Upper lobe of right lung (tissue), 1 donor: ENCODE measurements at places on chromosomes 13 and 19. TPM values are rescaled to one million over a fixed set of nuclear protein-coding genes. Genes with fewer than 3 reads are reported as not detected.
A peak's percentile ranks its signal among the peaks of the same experiment; 100 is the strongest.

TRIM13 gene
- 29.5 TPM for total RNA-seq

KCNJ14 gene
- 1.1 TPM for total RNA-seq

FOSB gene
- total RNA-seq: 3.6 TPM

UPK1A gene
- not detected for total RNA-seq

ZNF616 gene
- 9.5 TPM for total RNA-seq

TYROBP gene
- total RNA-seq: 367 TPM

CGB2 gene
- not detected for total RNA-seq

KLK3 gene
- total RNA-seq: not detected

WDR88 gene
- not detected for total RNA-seq

HIPK4 gene
- 0.64 TPM for total RNA-seq

LGI4 gene
- 6.7 TPM for total RNA-seq

DNA sequence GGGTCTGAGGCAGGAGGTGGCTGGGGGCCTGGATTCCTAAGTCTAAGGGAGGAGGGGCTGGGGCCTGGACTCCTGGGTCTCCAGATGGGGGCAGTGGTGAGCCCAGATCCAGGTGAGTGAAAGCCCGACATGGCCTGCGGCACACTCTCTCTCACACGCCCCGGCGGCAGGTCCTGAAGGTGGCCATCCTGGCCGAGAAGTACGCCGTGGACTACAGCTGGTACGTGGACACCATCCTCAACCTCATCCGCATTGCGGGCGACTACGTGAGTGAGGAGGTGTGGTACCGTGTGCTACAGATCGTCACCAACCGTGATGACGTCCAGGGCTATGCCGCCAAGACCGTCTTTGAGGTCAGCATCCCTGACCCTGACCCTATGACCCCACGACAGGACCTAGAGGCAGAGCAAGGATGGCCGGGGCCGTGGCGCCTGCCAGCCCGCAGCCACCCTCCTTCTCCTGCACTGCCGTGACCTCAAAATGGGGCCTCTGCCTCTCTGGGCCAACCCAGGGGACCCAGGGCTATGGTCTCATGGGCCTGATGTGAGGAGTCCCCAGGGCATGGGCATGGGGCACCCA is 13.2 kb downstream of the FUZ start:
- DNase-seq: no peak

DNA sequence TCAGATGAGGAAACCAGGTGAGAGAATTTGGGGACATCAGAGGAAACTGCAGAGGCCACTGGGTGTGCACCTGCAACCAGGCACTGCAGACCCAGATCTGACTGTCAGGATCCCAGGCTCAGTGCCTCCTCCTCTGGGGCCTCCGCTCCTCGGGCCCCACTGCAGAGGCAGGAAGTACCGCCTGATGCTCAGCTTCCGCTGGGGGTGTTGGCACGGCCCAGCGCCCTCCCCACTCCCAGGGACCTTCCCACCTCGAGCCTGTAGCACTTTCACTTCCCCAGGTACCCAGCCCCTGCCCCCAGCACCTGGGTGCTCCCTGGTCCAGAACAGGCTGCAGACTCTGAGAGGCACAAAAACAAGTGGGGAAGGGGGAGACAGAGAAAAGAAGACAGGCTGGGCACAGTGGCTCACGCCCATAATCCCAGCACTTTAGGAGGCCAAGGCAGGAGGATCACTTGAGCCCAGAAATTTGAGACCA is 1.4 kb upstream of the CD37 start:
- peak; percentile 69 for DNase-seq

GRCh38 chr13:19267746-19268145 is 86.1 kb upstream of the TUBA3C start:
- DNase-seq: no peak

- peak; percentile 58 for DNase-seq
These were observed 44.5 kb downstream of the MLLT1 start for GRCh38 chr19:6235031-6235951.

GRCh38 chr19:50417111-50418081 is 1.3 kb upstream of the SPIB start:
- DNase-seq: no peak

- peak; percentile 82 for DNase-seq
These were observed 1.6 kb downstream of the MEX3D start for GRCh38 chr19:1566392-1567115.

GRCh38 chr13:22325761-22326160 is 654.9 kb downstream of the FGF9 start:
- DNase-seq: no peak

DNA sequence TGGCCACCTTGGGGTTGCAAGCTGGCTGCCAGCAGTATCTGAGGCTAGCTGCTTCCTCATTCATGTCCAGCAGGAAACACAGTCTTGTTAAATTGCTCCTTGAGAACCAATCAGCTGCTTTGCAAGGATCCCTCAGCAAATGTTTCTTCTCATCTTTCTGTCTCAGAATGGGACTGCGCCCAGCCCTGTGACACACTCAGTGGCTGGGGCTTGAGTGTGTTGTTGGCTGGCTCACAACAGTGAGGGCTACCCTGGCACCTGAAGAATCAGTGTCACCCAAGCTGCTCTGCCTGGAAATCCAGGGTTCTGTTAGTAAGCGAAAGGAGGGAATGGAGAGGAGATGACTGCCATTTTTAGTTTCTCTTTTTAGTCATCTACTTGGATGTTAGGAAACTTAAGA is 317.2 kb downstream of the DCT start:
- DNase-seq: no peak

- no peak for DNase-seq
These were observed 8.1 kb upstream of the LILRB4 start for GRCh38 chr19:54654447-54655321.

- DNase-seq: no peak
These were observed 8.2 kb downstream of the CLC start for GRCh38 chr19:39729594-39729993.

DNA sequence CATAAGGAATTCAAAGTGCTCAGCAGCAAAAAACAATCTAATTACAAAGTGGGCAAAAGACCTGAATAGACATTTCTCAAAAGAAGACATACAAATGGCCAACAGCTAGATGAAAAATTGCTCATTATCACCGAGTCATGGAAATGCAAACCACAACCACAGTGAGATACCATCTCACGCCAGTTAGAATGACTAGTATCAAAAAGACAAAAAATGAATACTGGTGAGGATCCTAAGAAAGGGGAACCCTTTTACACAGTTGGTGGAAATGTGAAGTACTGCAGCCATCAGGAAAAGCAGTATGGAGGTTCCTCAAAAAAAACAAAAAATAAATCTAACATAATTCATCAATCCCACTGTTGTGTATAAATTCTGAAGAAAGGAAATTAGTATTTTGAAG is 1206.1 kb downstream of the EFNB2 start:
- no peak for DNase-seq

DNA sequence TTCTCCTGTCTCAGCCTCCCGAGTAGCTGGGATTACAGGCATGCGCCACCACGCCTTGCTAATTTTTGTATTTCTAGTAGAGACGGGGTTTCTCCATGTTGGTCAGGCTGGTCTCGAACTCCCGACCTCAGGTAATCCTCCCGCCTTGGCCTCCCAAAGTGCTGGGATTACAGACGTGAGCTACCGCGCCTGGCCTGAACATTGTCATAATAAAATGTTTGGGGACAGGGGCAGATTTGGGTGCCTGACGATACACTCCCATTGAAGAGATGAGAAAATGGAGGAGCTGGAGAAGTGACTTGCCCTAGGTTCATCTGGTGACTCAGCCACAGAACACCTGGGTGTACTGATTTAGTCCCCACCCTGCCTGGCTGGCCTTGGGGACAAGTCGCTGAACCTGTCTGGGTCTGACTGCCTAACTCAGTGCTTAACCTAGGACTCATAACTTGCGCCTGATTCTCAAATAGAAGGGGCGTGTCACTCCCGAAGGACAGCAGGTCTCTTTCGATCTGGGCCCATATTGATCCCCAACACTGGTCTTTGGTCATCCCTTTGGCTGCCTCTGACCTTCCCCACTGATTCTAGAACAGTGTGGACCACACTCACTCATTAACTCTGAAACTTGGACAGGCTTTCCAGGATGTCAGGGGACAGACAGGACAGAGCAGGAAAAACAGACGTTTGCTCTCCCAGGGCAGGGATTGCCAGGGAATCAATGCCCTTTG is 7.6 kb upstream of the BICRA start:
- no peak for DNase-seq

DNA sequence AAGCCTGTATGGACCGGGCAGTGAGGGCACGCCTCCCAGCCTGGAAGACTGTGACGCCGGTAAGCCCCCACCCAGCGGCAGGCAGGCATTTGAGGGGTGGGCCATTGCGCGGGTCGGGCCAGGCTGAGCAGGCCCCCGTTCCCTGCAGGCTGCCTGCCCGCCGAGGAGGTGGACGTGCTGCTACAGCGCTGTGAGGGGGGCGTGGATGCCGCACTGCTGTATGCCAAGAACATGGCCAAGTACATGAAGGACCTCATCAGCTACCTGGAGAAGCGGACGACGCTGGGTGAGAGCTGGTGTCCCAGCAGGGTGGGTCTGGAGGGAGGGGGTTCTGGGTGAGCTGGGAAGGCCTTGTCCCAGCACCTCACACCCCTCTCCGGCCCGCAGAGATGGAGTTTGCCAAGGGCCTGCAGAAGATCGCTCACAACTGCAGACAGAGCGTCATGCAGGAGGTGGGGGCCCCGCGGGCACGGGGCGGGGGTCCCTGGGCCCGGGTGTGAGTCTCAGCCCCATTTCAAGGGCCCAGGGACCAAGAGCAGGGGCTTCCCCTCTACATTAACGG is 7.1 kb downstream of the ARHGAP45 start:
- DNase-seq: no peak

DNA sequence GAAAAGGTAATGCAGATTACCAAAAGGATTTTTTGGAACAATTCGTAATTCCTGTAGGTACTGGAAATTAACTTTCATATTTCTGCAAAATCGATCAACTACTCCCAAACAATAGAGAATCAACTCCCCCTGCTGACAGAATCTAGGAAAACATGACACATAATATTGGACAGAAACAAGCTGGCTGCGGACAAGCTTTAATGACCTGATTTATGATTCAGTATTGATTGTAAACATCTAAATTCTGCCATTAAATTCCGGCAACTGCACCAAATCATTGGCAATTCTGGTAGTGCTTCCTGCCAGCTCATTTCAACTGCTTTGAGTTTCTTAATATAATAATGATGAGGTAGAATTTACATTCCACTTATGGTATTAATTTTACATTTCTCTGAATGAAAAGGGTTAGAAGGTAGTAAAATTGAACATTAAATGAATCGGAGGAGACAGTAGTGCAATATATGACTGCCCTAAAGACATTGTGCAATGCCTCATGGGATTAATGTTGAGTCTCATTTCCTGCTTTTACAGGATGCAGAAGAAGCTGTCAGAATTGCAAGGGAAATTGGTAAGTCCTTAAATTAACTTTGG is 146.5 kb downstream of the PCCA start:
- no peak for DNase-seq

DNA sequence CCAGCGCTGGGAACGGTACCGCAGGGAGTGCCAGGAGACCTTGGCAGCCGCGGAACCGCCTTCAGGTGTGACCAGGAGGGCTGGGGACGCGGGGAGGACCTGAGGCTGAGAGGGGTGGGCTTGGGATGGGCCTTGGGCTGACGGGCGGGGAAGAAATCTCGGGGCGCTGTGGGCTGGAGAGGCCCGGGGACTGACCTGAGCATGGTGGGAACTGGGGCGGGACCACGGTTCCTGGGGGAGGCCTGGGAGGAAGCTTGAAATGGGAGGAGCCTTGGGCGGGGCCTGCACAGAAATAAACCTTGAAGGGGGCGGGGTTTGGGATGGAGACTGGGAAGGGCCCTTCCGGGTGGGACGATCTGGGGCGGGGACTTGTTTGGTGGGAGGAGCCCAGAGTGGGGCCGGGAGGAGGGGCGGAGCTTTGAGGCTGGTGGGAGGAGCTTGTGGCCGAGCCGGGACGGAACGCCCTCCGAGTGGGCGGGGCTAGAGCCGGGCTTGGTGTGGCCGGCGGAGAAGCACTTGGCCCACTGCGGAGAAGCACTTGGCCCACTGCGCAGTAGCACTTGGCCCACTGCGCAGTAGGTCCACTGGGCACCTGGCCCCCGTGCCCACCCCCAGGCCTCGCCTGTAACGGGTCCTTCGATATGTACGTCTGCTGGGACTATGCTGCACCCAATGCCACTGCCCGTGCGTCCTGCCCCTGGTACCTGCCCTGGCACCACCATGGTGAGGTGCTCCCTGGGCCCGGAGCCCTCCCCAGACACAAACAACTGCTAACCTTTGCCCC is 2.8 kb downstream of the GIPR start:
- DNase-seq: peak; percentile 93

- DNase-seq: no peak
These were observed 1.9 kb downstream of the SCEL start for GRCh38 chr13:77537289-77537919.

DNA sequence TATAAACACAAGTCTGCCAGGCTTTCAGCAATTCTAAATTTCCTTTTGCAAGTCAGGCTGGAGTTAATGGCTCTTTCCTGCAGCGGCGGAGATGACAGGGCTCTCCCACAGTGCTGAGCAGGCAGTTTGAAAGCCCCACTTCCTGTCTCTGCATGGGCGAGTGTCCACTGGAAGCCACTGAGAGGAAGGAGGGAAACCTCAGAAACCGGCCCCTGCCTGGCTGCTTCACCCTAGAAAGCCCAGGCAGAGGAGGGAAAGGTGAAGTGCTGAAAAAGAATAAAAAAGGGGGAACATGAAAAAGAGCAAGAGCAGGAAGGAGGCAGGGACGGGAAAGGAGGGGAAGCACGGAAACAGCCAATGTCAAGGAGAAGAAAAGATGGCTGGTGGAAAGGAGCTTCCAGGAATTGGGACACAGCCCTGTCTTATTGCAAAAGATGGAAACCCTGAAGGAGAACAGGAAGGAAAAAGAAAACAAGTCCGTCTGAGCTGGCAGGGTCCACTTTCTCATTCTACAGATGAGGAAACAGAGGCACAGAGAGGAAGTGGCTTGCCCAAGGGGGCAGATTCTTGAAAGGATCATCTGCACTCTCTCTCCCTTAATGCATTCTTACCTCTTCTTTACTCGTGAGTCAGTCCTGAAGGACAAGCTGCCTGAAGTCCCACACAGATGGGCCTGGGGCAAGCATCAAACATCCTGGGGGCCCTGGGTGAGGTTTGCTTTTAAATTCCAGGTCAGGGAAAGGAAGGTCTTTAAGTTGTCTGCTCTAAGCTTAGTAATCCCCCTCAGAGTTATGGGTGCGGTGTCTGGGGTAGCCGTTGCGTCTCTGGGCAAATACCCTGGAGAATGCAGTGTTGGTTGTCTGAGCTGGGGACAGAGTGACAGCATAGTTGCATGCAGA is 38.8 kb upstream of the ALOX5AP start:
- peak; percentile 70 for DNase-seq

GRCh38 chr19:15220833-15221232 is 11.4 kb downstream of the EPHX3 start:
- DNase-seq: no peak
